Astrocyte of the hippocampus (primary cell): ENCODE measurements at places on chromosomes 5 and 9.

- peak; percentile 96 for DNase-seq
These were observed 175.1 kb upstream of the OTULINL start for GRCh38 chr5:14406554-14406849.

DNA sequence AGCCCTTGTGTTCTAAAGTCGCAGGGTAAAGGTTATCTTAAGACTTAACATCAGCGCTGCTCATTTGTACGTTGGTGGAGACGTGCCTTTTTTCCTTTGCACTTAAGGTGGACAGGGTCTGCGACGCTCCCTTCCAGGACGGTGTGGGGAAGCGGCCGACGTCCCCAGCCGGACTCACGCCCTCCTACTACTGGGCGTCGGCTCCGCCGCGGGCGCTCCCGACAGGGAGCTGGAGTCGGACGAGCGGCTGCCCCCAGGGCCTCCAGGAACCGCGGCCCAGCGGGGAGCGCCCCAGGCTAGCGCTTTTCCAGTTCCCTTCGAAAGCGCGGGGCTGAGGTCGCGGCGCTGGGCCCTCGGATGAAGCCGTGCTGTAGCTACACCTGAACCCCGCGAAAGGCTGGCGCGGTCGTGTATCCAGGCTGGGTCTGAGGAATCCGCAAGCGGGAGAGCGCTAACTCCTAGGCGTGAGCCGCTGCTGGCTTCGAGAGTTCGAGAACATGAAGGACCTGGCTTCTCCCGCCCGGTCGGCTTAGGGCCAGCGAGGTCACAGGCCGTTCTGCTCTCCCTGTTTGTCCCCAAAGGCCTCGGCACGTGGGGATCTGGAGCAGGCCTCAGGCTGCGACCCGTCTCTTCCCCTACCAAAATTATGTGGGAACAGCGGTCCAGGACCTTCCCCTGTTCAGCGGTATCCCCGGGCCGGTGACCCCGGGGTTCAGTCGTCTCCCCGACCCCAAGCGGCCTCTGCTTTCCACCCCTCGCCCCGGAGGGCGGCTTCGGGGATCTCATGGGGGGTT is 3.8 kb upstream of the DMRT3 start:
- DNase-seq = no peak

DNA sequence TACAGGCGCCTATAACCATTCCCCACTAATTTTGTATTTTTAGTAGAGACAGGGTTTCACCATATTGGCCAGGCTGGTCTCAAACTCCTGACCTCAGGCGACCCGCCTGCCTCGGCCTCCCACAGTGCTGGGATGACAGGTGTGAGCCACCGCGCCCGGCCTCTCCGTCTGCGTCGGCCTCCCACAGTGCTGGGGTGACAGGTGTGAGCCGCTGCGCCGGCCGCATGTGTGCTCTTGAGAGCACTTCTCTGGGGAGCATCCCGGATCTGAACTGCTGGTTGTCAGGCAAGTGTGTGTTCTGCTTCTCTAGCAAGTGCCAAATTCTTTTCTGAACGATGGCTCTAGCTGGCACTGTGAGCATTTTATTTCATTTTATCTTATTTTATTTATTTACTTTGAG is 3.7 kb upstream of the ENTPD2 start:
- no peak for DNase-seq

GRCh38 chr5:43658509-43658908 is 55.5 kb downstream of the NNT start:
- peak; percentile 38 for DNase-seq

GRCh38 chr9:112711050-112711689 is 6.7 kb downstream of the INIP start:
- peak; percentile 71 for DNase-seq

DNA sequence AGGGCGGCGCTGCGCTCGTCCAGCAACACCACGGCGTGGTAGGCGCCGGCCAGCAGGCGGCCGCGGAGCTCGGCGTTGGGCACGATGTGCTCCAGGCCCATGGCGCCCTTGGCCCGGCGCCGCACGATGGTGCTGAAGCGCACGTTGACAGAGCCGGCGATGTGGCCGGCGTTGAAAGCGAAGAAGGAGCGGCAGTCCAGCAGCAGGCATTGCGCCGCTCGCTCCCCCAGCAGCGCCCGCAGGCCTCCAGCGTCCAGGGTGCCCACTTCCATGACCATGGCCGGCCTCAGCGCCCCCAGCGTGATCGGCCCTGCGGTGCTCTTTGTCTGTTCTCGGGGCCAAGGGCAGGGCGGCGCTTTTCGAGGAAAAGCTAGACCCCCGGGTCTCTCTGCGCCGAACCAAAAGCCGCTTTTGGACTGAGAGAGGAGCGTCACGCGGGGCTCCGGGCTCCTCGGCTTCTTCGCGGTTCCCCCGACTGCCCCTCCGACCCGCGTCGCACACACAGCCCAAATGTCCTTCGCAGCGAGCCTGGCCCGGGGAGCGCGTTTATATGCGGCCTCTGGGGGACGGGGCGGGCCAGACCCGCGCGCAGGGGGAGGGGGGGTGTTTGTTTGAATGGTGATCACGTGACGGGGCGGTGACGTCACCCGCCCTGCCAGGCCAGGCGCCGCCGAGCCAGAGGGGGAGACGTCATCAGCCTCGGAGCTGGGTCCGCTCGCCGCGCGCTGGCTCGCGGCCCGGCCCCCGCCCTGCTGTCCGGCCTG is at the start of gene DUSP1:
Gene DUSP1, minus strand, starts transcription at position 521 of the 764 bp plus-strand sequence. Its CDS starts 243 bp downstream, at position 278.
- DNase-seq = peak; percentile 100

DNA sequence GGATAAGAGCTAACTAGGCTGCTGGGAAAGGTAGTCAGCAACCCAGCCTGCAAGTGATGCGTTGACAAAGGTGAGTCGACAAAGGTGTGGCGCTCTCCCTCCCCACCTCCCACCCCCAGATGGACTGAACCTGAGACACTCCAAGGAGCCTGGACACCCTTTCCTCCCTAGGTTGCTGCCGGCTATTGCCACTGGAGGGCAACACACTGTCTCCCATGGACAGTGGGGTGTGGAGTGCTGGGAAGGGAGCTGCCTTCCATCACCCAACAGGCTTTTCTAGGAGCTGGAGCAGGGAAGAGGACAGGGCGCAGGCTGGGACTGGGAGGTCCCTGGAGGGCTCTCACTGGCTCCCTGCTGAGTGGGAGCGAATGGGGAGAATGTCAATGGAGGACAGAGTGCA is 75.4 kb upstream of the ARAP3 start:
- DNase-seq = peak; percentile 48

- peak; percentile 85 for DNase-seq
These were observed 76.6 kb upstream of the XPA start for GRCh38 chr9:97773723-97774122.

DNA sequence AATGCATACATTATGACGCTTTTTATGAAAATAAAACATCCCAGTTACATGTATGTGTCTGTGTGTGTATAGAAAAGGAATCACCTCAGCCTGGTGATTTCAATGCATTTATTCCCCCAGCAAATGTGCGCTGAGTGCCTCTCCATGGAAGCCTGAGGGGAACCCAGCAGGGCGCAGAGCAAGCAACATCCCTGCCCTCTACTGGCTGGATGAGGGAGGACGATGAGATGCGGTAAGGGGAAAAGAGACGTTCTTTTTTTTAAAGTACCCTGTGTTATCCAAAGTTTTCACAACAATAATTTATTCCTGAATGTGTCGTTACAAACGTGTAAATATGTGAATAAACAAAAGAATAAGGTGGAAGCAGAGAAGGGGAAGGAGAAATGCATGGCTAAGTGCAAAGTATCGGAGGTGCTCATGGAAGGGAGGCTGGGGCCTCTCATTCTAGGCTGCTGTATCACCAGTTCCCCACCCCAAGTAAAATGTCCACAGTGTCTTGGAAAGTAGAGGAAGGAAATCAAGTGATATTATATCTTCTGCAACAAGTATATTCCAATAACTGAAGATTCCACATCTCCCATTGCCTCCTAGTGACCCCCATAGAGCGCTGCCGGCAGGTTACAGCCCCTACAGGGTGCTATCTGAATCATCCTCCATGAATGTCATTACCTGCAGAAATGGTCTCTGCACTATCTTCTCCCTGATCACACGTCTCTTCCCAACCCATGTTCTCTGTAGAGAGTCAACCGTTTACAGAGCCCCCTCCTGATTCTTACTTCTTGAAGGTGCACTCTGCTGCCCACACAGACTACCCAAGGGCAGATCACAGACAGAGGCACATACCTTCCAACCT is 13.0 kb upstream of the ABLIM3 start:
- DNase-seq = peak; percentile 56

GRCh38 chr9:25677301-25678146 is 720 bp downstream of the TUSC1 start:
- DNase-seq = peak; percentile 84

GRCh38 chr9:12604164-12604821 is 88.9 kb upstream of the TYRP1 start:
- peak; percentile 64 for DNase-seq

DNA sequence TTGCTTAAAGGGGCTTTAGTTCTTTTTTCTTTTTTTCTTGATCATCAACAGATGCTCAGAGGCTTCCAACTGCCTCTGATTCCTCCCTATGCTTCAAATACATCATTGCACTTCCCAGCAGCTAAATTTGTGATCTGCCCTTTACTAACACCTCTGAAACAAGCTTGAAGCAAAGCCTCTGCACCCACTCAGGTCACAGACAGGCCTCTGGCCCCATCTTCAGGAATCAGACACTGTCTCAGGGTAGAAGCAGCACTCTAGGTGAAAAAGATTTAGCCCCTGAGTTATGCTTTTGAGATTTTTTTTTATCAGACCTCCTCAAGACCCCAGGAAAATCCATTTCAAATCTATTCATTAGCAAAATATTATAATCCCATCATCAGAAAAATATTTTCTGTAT is 91.5 kb downstream of the MAMDC2 start:
- no peak for DNase-seq

GRCh38 chr9:70261131-70261870 is 2.5 kb downstream of the SMC5 start:
- peak; percentile 21 for DNase-seq

DNA sequence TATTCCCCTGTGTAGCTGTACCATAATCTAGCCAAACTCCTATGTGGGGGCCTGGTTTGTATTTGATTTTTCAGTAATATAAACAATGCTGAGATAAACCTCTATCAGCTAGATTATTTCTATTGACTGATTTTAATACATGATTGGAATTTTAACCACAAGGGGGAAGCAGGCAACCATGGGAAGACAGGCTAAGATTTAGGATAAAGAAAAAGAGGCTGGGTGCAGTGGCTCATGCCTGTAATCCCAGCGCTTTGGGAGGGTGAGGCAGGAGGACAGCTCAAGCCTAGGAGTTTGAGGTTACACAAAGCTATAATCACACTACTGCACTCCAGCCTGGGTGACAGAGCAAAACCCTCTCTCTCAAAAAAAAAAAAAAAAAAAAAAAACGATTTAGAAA is 18.1 kb upstream of the GPX3 start:
- DNase-seq = peak; percentile 47
